ENCODE measurements at places on chromosomes 4 and X.

GRCh38 chrX:87003031-87003430, 514.6 kb upstream of the KLHL4 start:
- no peak for DNase-seq

GRCh38 chr4:88619971-88620370, 27.7 kb downstream of the HERC3 start:
- no peak for DNase-seq

- no peak for DNase-seq
Observed at GRCh38 chr4:94274912-94275311, 67.2 kb downstream of the SMARCAD1 start.

DNA sequence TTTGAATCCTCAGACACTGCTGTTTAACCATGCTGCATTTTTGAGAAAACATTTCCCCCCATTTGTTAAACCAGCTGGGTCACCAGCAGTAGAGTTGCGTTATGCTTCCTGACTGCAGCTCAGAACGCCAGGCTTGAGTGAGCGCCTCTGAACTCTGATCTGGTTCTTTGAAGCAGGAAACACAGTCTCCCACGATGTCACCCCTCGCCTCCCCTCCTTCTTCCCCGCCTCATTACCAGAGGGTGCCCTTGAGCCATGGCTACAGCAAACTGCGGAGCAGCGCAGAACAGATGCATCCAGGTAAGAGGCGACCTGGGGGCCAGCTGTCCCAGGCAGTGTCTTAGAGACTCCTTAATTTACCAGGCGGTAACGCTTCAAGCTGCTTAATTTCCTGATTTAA, 78.4 kb downstream of the REPS2 start:
- no peak for DNase-seq

DNA sequence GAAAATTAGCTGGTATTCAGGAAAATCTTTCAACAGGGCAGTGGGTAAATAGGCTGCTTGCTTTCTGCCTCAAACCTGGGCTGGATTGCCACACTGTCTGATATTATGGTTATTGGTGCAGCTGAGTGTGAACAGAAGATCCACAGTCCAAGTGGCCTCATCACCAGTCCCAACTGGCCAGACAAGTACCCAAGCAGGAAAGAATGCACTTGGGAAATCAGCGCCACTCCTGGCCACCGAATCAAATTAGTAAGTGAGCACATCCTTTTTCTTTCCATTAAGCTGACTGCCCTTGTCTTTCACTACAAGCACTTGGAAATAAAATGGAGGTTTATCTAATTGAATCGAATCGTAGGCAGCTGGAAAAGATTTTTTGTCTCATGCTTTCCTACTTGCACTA, 204.7 kb downstream of the TLL1 start:
- DNase-seq = no peak

DNA sequence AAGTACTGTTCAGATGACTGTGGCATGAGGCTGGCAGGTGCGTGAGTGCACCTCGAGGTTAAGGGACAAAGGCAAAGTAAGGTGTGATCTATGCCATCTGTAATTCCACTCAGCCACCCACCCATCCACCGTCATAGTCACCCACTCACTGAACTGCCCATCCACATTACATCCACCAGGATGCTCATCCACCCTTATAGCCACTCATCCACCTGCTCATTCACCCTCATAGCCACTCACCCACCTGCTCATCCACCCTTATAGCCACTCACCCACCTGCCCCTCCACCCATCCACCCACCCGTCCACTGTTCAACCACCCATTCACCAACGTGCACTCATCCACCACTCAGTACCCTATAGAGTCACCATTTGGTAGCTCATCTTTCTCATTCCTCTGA, 64.1 kb upstream of the UXT start:
- DNase-seq = no peak

DNA sequence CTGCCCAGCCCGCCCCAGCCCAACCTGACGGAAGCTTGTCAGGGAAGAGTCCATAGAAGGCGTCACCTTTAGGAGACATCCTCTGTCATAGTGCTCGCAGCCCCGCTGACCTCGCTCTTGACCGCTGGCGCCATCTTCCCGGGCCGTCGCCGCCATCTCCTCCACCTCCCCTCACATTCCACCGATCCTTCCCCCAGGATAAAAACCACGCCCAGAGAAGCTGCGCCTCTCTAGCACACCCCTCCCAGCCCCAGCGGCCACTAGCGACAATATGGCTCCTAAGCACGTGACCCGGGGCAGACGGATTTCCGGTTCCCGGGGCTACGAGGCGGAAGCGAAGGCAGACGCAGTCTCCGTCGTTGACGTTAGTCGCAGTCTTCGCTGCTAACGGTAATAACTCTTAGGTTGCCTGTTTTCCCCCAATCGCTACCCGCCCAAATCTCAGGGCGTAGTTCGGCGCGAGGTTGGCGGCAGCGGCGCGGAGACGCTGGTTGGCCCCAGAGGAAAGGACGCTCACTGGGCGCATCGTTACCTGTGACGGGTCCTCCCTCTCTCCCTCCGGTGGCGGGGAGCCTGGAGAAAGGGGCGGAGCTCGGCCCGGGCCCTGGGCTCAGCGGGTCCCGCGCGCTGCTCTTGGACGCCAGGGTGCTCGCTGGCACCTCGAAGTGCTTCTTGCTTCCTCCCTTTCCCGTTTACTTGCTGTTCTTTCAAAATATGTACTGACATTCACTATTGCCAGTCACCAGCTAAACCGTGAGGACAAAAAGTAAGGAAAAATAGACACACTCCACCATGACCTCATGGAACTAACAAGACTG, at the start of the genes RCHY1 and THAP6:
TSS of gene RCHY1 (minus strand) at position 273 of the 818 bp plus-strand sequence. CDS start at position 156, 117 bp downstream.
TSS of gene THAP6 (plus strand) at position 343 of the 818 bp plus-strand sequence. CDS start 980 bp downstream, outside the sequence.
- peak; percentile 82 for DNase-seq

DNA sequence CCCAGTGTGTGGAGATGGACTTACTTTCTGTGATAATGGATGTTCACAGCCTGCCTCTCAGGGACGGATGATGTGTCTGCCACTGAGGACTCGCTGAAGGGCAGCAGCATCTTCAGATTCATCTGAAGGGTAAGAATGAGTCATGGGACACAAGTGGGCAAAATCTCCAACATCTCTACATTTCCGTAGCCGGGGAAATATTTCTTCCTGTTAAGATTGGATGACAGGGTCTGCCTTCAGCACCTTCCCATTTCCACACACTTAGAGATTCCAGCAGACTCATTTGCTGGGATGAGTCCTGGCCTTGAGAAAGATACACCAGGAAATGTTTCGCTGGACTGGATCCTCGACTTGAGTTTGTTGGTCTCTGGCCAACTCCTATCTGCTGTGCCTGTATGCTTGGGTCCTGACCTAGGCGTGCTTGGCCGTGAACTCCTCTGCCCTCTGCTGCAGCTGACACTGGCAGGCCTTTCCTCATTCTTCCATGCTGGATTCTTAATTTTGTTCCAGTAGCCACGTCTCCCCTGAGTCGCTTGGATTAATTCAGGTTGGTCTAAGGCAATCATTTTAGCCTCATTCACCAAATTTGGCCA, 46.5 kb upstream of the SOD3 start:
- DNase-seq = no peak

- DNase-seq = no peak
Observed at GRCh38 chr4:27288496-27288895, 427.9 kb downstream of the STIM2 start.

GRCh38 chr4:90960840-90961239, 833.6 kb downstream of the CCSER1 start:
- no peak for DNase-seq

- DNase-seq = no peak
Observed at GRCh38 chrX:38754102-38754790, 47.0 kb upstream of the MID1IP1 start.

DNA sequence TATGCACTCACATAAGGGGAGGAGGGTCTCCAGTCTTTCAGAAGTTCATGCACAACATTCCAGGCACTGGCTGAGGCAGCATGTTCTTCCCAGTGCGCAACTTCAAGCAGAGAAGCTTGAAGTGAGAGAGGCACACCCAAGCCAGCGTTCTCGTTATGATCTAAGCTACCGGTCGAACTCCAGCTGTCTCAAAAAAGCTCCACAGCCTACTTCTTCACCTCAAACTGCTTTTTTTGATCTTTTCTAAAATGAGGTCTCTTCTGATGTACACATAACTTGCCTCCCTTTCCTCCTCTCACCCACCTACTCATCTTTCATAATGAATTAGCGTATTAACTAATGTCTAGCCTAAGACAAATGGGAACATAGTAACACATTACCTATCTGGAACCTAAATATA, 25.3 kb downstream of the GPC4 start:
- DNase-seq = no peak

- DNase-seq = no peak
Observed at GRCh38 chr4:177308847-177309521, 690 bp upstream of the NEIL3 start.

- no peak for DNase-seq
Observed at GRCh38 chr4:42320822-42321388, 76.4 kb upstream of the SHISA3 start.

GRCh38 chr4:127394516-127394915, 238.2 kb upstream of the INTU start:
- DNase-seq = no peak

- no peak for DNase-seq
Observed at GRCh38 chr4:3874028-3874415, 107.8 kb downstream of the ADRA2C start.

- DNase-seq = no peak
Observed at GRCh38 chr4:25823632-25824031, 39.2 kb downstream of the SEL1L3 start.
